ENCODE measurements at places on chromosomes 16 and 17. TPM values are rescaled to one million over a fixed set of nuclear protein-coding genes. Genes with fewer than 3 reads are reported as not detected.

- no peak overlapping the region for H3K4me3 ChIP-seq
- no peak overlapping the region for H3K27ac ChIP-seq
- peaks cover 6% of the 10 kb centered on the region for H3K4me1 ChIP-seq
- no peaks in the 10 kb centered on the region for H3K36me3 ChIP-seq
- H3K27me3 ChIP-seq, result peaks cover 5% of the 10 kb centered on the region
These were observed 1.3 kb upstream of the CLEC19A start for GRCh38 chr16:19284207-19284606.

GRCh38 chr17:81403671-81404534 lies 8.6 kb downstream of the BAHCC1 start:
- no peak overlapping the region for H3K4me3 ChIP-seq
- H3K4me1 ChIP-seq, result peaks cover 4% of the 10 kb centered on the region
- H3K27me3 ChIP-seq, result peaks cover 62% of the 10 kb centered on the region
- H3K27ac ChIP-seq, result no peak overlapping the region

DNA sequence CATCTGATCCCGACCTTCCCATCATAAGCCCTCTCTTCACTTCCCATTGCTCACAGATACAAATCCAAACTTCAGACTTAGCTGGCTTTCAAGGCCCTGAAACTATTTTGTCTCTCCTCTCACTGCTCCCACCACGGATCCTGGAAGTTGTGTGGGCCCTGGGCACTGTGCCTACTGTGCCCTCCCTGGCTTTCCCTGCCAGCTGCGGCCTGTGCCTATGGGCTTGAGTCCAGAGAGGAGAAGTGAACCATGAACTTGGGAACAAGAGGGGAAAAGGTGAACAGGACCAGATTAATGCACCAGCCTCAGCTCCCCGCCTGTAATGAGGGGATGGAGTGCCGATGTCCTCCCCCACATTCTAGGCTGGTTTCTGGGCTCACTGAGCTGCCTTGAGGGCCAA lies 18.9 kb upstream of the KCNJ12 start:
- H3K36me3 ChIP-seq, result no peaks in the 10 kb centered on the region
- no peak for DNase-seq
- no peaks in the 10 kb centered on the region for H3K4me1 ChIP-seq
- H3K27me3 ChIP-seq, result no peaks in the 10 kb centered on the region
- H3K27ac ChIP-seq, result no peak overlapping the region

DNA sequence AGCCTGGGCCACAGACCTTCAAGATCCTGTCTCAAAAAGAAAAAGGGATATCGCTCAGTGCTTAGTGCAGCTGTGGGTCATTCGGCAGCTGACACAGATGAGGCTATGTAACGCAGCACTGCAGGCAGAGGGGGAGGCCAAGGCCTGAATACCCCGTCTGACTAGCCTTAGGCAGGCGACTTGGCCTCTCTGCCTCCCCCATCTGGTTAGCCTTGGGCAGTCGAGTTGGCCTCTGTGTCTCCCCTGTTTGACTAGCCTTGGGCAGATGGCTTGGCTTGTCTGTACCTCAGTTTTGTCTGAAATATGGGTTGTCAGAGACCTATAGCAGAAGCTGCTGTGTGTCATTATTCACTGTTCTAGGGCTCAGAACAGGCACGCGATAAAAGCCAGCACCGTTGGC lies 10.0 kb downstream of the SPATA33 start:
- H3K36me3 ChIP-seq, result peaks cover 18% of the 10 kb centered on the region
- H3K27ac ChIP-seq, result no peak overlapping the region
- no peak for DNase-seq
- H3K4me1 ChIP-seq, result peaks cover 12% of the 10 kb centered on the region
- no peaks in the 10 kb centered on the region for H3K27me3 ChIP-seq
- no peak overlapping the region for H3K4me3 ChIP-seq

Gene GNG13
- total RNA-seq, result not detected

GRCh38 chr17:17126131-17127110 lies 79.7 kb downstream of the PLD6 start:
- H3K4me1 ChIP-seq, result peaks cover 33% of the 10 kb centered on the region
- H3K4me3 ChIP-seq, result peak overlapping the region; percentile 37
- H3K27ac ChIP-seq, result peak overlapping the region; percentile 20

- DNase-seq, result no peak
- no peaks in the 10 kb centered on the region for H3K4me1 ChIP-seq
- H3K36me3 ChIP-seq, result no peaks in the 10 kb centered on the region
- H3K4me3 ChIP-seq, result no peak overlapping the region
- no peak overlapping the region for H3K27ac ChIP-seq
- no peaks in the 10 kb centered on the region for H3K27me3 ChIP-seq
These were observed 25.1 kb downstream of the ASIC2 start for GRCh38 chr17:33267851-33268548.

DNA sequence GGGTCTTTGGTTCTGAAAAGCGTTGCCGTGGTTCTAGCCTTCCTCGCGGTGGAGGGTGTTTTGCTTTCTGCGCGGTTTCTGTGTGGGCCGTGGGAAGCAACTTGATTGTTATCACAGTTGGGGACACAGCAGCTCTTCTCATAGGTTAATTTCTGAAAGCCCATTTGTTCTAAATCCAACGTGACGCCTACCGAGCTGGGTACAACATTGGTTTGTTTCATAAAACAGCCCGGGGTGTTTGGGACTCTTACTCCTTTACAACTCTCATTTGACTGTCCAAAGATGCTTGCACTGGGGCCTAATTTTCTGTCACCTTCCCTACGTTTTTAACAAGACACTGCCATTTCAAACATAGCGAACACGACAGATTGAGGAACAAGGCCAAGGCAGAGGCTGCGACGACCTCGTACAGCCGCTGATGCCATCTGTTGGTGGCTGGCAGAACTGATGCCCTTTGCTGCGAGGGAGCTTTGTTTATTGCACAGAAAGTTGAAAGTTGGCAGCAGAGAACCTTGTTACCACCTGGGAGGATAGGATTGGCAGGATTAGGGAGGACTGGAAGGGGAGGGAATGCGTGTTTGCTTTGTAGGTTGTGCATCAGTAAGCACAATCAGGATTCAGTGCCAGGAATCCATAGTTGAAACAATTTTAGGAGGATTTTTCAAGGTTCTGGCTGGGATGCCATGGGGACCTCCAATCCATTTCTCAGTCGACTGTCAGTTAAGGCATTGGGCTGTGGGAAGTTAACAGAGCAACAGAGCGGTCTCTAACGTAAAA lies 98.3 kb downstream of the PITPNC1 start:
- peak; percentile 95 for DNase-seq
- H3K4me3 ChIP-seq, result peak overlapping the region; percentile 69
- H3K27ac ChIP-seq, result peak overlapping the region; percentile 87
- no peaks in the 10 kb centered on the region for H3K27me3 ChIP-seq
- peaks cover 58% of the 10 kb centered on the region for H3K4me1 ChIP-seq

GRCh38 chr17:59439741-59440211 lies 108.3 kb downstream of the YPEL2 start:
- peak overlapping the region; percentile 78 for H3K4me3 ChIP-seq
- H3K36me3 ChIP-seq, result no peaks in the 10 kb centered on the region
- no peaks in the 10 kb centered on the region for H3K27me3 ChIP-seq
- peaks cover 55% of the 10 kb centered on the region for H3K4me1 ChIP-seq

DNA sequence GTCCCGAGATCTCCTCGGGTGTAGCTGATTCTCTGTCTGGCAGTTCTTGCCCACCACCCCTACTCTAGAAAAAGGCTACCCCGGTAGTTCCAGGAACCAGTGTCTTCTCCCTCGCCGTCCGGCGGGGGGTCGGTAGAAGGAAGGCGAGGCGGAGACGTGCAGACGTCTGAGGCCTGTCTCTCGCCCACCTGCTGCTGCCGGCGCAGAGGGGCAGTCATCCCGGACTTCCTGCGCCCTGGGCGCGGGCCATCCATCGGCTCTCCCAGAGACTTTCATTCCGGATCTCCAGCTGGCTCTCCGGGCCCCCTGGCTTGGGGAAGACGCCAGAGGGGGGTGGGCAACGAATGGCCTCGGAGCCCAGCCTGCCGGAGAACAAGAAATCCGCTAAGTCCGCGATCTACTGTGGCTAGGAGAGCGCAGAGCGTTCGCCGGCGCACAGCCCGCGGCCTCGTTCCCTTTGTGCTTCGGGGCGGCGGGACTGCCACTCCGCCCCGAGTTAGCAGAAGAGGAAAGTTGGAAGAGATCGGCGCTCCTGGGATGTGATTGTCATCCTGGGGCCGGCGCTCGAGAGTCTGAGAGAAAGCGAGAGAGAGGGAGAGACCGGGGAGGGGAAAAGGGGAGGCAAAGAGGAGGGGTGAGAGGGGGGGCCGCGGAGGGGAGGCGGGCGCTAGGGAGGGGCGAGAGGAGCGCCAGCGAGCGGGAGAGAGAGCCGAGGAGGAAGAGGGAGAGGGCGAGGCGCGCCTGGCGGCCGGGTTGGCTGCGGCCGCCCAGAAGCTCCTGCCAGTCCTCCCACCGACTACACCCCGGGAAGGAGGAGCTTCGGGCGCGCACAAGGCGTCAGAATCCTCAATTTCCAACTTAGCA lies at the start of gene IRX5:
Gene IRX5, plus strand, starts transcription at position 861 of the 864 bp plus-strand sequence. CDS start 334 bp downstream, outside the sequence.
- H3K27me3 ChIP-seq, result peaks cover 70% of the 10 kb centered on the region
- peak; percentile 80 for DNase-seq
- H3K4me1 ChIP-seq, result peaks cover 31% of the 10 kb centered on the region

DNA sequence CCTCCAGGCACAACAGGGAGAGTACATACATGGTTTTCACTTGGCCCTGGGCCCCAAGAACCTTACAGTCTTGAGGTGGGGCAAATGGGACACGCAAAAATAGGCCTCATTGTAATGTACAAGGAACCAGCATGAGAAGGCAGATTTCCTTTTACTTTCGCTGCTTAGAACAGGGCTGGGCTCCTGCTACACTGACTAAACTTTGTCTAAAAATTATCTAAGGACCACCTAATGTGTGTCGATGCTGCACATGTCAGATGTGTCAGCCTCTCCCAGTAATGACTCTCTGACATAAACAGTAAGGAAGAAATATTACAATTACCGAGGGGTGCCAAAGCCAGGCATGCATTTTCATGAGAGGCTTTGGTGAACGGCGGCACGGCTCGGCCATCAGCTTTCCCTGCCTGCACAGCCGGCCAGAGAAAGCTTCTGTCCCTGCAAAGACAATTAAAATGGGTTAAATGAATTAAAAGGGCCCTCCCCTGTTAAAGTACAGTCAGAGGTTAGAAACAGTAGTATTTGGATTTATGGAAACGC lies 224.2 kb upstream of the IRX3 start:
- no peak overlapping the region for H3K27ac ChIP-seq
- H3K36me3 ChIP-seq, result no peaks in the 10 kb centered on the region
- no peaks in the 10 kb centered on the region for H3K27me3 ChIP-seq
- H3K4me3 ChIP-seq, result no peak overlapping the region

GRCh38 chr16:2339521-2340484 lies 725 bp downstream of the ABCA3 start:
- H3K4me3 ChIP-seq, result peak overlapping the region; percentile 93
- H3K4me1 ChIP-seq, result peaks cover 16% of the 10 kb centered on the region
- DNase-seq, result peak; percentile 86
- H3K36me3 ChIP-seq, result peaks cover 8% of the 10 kb centered on the region
- peak overlapping the region; percentile 82 for H3K27ac ChIP-seq

DNA sequence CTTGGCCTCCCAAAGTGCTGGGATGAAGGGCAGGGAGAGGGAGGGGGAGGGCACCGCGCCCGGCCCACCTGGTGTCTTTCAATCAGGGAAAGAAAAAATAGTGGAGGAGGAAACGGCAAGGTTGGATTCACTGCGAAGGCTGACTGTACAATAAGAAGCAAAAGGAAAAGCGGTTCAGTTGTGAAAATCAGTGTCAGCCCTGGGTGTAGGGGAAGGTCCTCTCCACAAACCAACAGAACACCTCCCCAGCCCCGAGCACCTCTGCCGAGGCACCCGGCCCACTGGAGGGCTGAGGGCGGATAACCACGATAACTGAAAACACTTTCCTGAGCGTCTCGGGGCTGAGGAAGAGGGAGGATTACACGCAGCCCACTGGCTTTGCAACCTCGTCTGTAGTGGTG lies 1.4 kb upstream of the SPG7 start:
- peak overlapping the region; percentile 95 for H3K4me3 ChIP-seq
- peaks cover 27% of the 10 kb centered on the region for H3K4me1 ChIP-seq
- H3K27ac ChIP-seq, result peak overlapping the region; percentile 83
- DNase-seq, result peak; percentile 80
- H3K36me3 ChIP-seq, result peaks cover 11% of the 10 kb centered on the region
- no peaks in the 10 kb centered on the region for H3K27me3 ChIP-seq

DNA sequence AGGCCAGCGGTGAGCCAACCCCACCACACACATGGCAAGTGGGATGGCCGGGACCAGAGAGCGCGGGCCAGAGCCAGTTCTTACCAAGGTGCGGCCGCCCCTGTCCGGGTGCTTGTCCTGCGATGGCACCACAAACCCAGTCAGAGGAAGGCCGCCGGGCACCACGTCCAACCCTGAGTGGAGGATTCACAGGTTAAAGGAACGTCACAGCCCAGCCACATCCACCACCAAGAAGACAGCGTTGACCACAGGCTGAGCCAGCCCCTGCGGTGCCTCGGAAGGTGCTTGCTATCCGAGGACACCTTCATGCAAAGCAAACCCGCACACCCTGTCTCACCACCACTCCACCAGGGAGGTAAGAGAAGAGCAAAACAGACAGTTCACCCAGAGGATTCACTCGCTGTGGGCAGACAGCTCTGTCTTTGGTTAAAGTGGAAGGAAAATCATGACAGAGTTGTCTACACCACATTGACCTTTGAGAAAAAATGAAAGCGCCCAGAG lies 15.8 kb downstream of the SLX4 start:
- DNase-seq, result no peak
- H3K4me3 ChIP-seq, result no peak overlapping the region
- H3K4me1 ChIP-seq, result peaks cover 7% of the 10 kb centered on the region
- H3K36me3 ChIP-seq, result peaks cover 26% of the 10 kb centered on the region

- no peaks in the 10 kb centered on the region for H3K4me1 ChIP-seq
- no peak overlapping the region for H3K27ac ChIP-seq
- H3K4me3 ChIP-seq, result no peak overlapping the region
These were observed 76.9 kb downstream of the AMFR start for GRCh38 chr16:56348168-56349085.

DNA sequence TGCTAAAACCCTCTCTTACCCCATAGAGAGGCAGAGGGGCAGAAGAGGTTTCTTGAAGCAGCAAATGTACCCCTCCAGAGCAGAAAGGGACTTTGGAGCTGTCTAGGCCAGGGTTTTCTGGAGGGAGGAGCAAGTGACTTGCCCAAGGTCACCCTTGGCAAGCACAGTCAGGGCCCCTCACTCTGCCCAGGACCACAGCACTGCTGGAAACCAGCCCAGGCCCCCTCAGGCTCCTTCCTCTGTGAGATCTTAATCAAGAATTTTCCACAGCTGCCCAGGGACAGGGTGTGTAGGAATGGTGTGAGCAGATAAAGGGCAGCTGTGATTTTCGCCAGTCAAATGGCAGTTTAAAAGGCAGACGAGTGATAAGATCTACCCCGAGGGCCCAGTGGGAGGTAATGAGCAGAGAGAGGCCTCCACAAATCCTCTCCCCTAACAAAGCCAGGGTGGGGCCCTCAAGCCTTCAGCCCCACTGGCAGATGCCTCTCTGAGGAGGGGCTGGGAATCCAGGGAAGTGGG lies 3.9 kb upstream of the SLC12A3 start:
- H3K36me3 ChIP-seq, result peaks cover 1% of the 10 kb centered on the region
- peak overlapping the region; percentile 92 for H3K27ac ChIP-seq
- H3K27me3 ChIP-seq, result no peaks in the 10 kb centered on the region
- peak; percentile 66 for DNase-seq
- peak overlapping the region; percentile 5 for H3K4me3 ChIP-seq
- peaks cover 45% of the 10 kb centered on the region for H3K4me1 ChIP-seq
